ENCODE measurements at places on chromosomes 2 and 18. TPM values are rescaled to one million over a fixed set of nuclear protein-coding genes. Genes with fewer than 3 reads are reported as not detected.

GRCh38 chr2:161992531-161992930 is 81.5 kb downstream of the DPP4 start:
- no peaks in the 10 kb centered on the region for H3K36me3 ChIP-seq
- H3K27me3 ChIP-seq, result no peaks in the 10 kb centered on the region
- no peaks in the 10 kb centered on the region for H3K4me1 ChIP-seq
- no peak overlapping the region for H3K27ac ChIP-seq
- no peak for DNase-seq

GRCh38 chr18:61993831-61994230 is 101.0 kb upstream of the RNF152 start:
- no peaks in the 10 kb centered on the region for H3K36me3 ChIP-seq
- no peak for DNase-seq
- H3K4me1 ChIP-seq, result no peaks in the 10 kb centered on the region
- no peak overlapping the region for H3K27ac ChIP-seq
- no peak overlapping the region for H3K4me3 ChIP-seq

- H3K27ac ChIP-seq, result no peak overlapping the region
- DNase-seq, result no peak
- H3K4me1 ChIP-seq, result no peaks in the 10 kb centered on the region
- H3K36me3 ChIP-seq, result no peaks in the 10 kb centered on the region
- H3K27me3 ChIP-seq, result no peaks in the 10 kb centered on the region
These were observed 265.5 kb downstream of the NAPG start for GRCh38 chr18:10791169-10791831.

GRCh38 chr2:50402654-50402960 is 629.3 kb downstream of the NRXN1 start:
- H3K27me3 ChIP-seq, result no peaks in the 10 kb centered on the region
- H3K4me3 ChIP-seq, result no peak overlapping the region
- DNase-seq, result no peak
- no peaks in the 10 kb centered on the region for H3K4me1 ChIP-seq
- no peak overlapping the region for H3K27ac ChIP-seq
- no peaks in the 10 kb centered on the region for H3K36me3 ChIP-seq

GRCh38 chr2:226362980-226363379 is 436.6 kb downstream of the IRS1 start:
- no peaks in the 10 kb centered on the region for H3K4me1 ChIP-seq
- no peak for DNase-seq
- H3K36me3 ChIP-seq, result no peaks in the 10 kb centered on the region
- no peak overlapping the region for H3K4me3 ChIP-seq
- H3K27me3 ChIP-seq, result no peaks in the 10 kb centered on the region

- no peaks in the 10 kb centered on the region for H3K36me3 ChIP-seq
- H3K4me3 ChIP-seq, result no peak overlapping the region
- H3K27me3 ChIP-seq, result no peaks in the 10 kb centered on the region
- DNase-seq, result no peak
- no peaks in the 10 kb centered on the region for H3K4me1 ChIP-seq
These were observed 35.2 kb upstream of the NETO1 start for GRCh38 chr18:72903033-72903432.

GRCh38 chr18:63981719-63982118 is 11.8 kb downstream of the SERPINB8 start:
- DNase-seq, result no peak
- no peaks in the 10 kb centered on the region for H3K27me3 ChIP-seq
- no peak overlapping the region for H3K4me3 ChIP-seq
- no peak overlapping the region for H3K27ac ChIP-seq

Gene CD8B2
- total RNA-seq, result 0.29 TPM

Gene FLACC1
- total RNA-seq, result 1.2 TPM

Gene ZC3H6
- total RNA-seq, result 20.3 TPM

Data from breast epithelium (tissue), 4 donors.